ENCODE measurements at places on chromosomes 6 and 20.
A peak's percentile ranks its signal among the peaks of the same experiment; 100 is the strongest.

- DNase-seq: no peak
Measured at GRCh38 chr6:68726337-68726736, 91.3 kb downstream of the ADGRB3 start.

- peak; percentile 85 for DNase-seq
Measured at GRCh38 chr20:35462351-35462750, 7.0 kb downstream of the CEP250 start.

DNA sequence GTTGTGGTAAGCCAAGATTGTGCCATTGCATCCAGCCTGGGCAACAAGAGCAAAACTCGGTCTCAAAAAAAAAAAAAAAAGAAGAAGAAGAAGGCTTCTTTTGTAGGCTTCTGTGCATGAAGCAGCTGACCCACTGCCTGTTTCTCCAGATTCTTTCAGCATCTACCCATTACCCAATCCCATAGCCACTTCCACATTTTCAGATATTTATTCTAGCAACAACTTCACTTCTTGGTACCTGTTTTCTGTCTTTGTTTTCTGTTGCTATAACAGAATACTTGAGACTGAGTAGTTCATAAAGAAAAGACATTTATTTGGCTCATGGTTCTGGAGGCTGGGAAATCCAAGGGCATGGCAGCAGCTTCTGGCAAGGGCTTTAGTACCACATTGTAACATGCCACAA lies 95.3 kb upstream of the SGK1 start:
- DNase-seq: no peak

GRCh38 chr20:53187392-53188068 lies 215.4 kb downstream of the TSHZ2 start:
- no peak for DNase-seq

DNA sequence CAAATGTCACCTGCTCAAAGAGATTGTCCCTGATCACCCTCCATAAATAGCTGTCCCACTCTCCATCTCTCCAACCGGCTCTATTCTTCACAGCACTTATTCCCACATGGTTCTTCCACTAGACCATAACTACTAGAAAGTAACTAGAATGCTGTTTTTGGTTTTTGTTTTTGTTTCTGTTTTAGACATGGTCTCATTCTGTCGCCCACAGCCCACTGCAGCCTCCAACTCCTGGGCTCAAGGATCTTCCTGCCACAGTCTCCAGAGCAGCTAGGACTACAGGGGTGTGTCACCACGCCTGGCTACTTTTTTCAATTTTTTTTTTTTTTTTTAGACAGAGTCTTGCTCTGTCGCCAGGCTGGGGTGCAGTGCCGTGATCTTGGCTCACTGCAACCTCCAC lies 12.2 kb downstream of the MMP24 start:
- DNase-seq: no peak

DNA sequence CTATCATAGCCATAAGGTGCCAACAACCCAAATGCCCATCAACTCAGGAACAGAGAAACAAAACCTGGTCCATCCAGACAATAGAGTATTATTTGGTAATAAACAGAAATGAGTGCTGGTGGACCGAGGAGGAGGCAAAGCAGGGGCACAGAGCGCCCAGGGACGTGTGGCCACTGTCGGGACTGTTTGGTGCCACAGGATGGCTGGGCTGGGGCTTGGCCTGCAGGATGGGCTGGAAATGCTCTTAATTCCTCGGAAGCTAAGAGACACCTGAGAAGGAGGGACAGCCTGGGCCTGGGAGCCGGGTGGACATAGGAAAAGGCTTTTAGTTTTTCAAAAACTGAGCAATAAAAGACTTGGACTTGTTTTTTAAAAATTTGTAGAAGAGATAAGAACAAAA lies 216.4 kb downstream of the DLL1 start:
- no peak for DNase-seq

DNA sequence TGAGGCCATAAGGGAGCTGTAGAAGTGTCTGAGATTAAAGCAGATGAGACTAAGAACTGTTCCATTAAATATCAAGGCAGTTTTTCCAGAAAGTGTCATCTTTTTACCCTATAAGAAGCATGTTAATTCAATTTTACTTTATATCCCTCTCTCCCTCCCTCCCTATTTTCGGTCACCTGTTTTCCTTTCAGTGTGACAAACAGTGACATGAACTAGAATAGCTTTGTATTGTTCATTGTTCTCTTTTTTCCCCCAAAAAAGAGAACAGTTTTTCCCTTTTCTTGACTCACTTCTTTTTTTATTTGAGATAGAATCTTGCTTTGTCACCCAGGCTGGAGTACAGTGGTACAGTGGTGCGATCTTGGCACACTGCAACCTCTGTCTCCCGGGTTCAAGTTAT lies 269.3 kb downstream of the ZFAND3 start:
- no peak for DNase-seq

GRCh38 chr6:46502486-46503119 lies 11.4 kb upstream of the RCAN2 start:
- DNase-seq: no peak

DNA sequence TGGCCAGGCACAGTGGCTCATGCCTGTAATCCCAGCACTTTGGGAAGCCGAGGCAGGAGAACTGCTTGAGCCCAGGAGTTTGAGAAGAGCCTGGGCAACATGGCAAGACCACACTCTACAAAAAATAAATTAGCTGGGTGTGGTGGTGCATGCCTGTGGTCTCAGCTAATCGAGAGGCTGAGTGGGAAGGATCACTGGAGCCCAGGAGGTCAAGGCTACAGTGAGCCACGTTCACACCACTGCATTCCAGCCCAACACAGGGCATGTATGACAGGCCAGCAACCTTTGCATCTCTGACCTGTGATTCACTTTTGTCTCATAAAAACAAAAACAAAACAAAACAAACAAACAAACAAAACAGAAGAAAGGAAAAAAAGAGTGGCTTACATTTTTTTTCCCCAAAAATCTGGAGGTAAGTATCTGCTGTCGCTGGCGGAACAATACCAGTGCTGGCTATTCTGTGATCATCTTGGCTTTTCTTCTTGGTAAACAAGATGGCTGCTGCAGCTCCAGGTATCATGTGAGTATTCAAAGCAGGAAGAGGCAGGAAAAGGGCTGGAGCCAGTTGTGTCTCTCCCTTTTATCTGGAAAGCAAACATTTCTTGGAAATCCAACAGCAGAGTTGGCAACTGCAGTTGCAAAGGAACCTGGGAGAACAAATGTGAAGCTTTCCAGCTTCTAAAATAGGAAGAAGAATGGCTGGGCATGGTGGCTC lies 40.4 kb upstream of the ZMYND8 start:
- DNase-seq: no peak

- no peak for DNase-seq
Measured at GRCh38 chr20:61385296-61385695, 133.2 kb downstream of the CDH4 start.

DNA sequence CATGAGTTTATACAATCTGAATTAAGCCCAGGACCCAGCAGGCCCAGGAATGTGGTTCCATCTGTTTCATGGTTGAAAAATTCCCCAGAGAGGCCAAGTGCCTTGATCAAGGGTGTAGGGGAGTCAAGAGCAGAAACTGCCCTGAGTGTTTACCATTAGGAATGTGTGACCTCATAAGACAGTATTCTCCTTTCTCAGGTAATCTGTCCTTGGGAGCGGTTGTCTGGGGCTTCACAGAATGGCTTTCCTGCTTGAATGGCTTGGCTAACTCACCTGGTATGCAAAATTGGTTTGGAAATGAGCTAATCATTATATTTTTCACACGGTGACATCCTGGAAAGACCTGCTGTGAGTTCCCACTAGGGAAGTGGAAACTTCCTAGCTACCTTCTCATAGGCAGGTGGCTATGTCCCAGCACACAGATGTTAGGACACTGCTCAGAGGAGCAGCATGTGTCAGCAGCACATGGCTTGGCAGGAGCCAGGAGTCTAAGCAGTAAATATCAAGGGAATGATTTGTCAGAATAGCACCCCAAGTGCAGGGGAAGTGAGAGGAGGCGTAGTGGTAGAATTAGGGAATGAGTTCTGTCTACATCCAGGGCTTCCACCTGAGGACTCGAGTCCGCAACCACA lies 17.7 kb downstream of the CLIC5 start:
- no peak for DNase-seq

DNA sequence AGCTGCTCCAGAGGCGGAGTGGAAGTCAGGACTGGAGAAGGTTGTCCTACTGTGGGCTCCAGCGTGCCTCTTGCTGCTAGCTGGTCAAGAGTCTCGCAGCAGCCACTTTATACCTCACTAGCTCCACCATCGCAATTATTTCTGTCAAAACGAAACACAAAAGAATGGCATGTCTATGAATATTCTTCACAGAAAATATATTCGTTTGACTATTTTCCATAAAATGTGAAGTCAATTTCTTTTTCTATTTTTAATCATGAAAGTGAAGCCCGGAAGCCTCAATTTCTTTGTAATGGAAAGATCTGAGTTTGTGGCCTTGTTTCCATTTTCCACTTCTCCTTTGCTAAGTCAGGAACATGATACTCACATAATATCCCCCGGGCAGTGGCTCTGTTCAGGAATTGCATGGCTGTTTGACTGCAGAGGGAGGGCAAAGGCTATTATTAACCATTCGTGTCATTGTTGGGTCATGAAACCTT lies 51.7 kb downstream of the DTD1 start:
- DNase-seq: no peak

GRCh38 chr6:3919130-3919628 lies 70.0 kb downstream of the FAM50B start:
- DNase-seq: no peak

- DNase-seq: no peak
Measured at GRCh38 chr6:11538819-11539468, 1.4 kb downstream of the TMEM170B start.
